Hepatic stellate cell (primary cell): ENCODE measurements at places on chromosomes 16 and 17.

DNA sequence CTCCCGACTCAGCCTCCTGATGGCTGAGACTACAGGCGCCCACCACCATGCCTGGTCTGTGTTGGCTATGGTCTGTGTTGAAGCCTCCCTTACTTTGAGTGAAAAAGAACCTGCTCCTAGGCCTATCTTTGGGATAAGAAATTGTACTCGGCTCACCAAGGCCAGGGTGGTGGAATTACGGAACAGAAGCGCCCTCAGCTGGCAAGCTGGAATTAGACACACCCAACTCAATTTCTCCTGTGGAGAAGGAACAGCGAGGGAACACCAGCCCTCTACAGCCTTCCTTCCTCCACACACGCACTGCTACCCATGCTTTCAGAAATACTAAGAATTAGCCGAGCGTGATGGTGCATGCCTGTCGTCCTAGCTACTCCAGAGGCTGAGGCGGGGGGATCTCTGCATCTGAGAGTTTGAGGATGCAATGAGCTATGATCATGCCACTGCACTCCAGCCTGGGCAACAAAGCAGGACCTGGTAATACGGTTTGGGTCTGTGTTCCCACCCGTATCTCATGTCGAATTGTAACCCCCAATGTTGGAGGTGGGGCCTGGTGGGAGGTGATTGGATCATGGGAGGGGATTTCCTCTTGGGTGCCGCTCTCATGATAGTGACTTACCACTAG is 40.1 kb upstream of the RBBP6 start:
- peak; percentile 19 for DNase-seq

DNA sequence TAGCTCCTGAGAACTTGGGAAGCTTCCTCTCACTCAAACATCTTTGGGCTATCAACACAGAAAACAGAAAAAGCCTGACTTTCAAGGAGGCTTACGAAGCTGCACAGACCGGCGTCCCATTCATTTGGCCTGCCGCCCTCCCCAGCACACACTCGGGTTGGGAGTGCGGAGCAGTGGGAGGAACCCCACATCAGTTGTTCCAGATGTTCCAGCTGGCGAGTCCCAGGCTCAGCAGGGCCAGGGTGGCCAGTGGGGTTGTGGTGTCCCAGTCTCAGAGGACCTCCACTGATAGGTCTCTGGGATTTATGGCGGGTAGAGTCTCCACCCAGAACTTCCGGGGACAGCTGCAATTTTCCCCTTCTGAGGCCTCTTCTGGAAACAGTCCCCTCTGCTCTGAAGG is 43.1 kb upstream of the DLX4 start:
- no peak for DNase-seq

GRCh38 chr17:30600830-30601494 is 123.8 kb downstream of the GOSR1 start:
- peak; percentile 53 for DNase-seq

DNA sequence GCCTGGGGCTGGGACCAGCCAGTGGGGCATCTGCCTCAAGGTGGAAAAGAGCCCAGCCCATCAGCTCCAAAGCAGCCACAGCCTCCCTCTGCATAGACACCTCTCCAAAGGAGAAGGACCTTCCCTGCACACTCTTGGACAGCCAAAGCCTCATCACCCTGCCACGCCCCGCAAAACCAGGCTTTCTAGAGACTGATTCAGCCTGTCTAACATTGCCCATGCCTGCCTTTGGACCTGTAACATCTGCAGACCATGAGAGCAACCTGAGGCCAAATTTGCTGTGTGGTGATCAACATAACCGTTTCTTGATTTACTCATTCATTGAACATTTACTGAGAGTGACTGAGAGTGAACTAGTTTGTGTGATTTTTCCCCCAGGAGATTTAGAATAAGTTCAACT is 219.7 kb upstream of the HSBP1 start:
- no peak for DNase-seq

DNA sequence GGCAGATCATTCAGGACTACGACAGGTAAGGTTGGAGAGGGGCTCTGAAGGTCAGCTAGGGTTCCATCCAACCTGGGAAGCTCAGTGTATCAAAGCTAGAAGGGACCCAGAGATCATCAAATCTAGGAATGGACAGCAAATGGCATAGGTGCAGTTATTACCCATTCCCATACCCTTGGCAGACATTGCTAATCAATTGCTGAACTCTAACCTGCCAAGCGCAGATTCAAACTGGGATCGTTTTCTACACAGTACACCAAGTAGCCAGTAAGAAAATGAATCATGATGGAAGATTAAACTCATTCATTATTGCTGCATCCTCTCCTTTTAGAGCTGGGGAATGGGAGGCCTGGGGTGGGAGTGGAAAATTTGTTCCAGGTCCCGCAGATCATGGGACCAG is 33.6 kb downstream of the CPNE2 start:
- no peak for DNase-seq

DNA sequence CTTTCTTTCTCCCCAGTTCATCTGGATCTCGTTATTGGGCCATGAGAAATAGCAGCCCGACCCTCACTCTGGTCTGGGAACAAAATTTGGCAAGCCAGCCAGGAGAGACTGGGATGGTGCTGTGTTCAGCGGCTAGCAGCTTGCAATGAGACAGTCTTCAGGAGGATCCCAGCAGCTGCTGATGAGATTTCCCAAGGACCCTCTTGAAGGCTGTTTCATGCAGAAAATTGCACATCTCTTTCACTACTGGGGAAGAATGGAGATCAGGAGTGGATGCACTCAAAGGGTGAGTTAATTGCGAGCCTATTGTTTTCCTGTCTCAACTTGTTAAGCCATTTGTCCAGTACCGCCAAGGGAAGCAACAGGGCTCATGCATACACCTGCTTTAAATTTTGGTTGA is 5.5 kb upstream of the COIL start:
- DNase-seq, result no peak

DNA sequence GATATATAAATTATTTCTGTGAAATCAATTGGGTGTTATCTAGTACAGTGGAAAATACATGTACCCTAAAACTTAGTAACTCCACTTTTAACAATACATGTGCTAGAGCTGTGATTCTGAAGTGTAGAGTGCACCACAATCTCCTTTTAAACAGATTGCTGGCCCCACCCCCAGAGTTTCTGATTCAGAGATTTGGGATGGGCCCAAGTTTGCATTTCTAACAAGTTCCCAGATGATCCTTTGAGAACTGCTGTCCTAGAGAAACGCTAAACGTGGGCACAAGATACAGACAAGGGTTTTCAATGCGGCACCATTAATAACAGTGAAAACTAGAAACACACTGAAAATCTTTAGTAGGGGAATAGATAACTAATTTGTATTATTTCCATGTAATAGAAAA is 49.2 kb downstream of the NXPH3 start:
- DNase-seq, result peak; percentile 21

- DNase-seq, result no peak
Observed at GRCh38 chr16:3075523-3075915, 10.1 kb downstream of the IL32 start.

- DNase-seq, result no peak
Observed at GRCh38 chr16:27718201-27719105, 168.5 kb downstream of the KATNIP start.

DNA sequence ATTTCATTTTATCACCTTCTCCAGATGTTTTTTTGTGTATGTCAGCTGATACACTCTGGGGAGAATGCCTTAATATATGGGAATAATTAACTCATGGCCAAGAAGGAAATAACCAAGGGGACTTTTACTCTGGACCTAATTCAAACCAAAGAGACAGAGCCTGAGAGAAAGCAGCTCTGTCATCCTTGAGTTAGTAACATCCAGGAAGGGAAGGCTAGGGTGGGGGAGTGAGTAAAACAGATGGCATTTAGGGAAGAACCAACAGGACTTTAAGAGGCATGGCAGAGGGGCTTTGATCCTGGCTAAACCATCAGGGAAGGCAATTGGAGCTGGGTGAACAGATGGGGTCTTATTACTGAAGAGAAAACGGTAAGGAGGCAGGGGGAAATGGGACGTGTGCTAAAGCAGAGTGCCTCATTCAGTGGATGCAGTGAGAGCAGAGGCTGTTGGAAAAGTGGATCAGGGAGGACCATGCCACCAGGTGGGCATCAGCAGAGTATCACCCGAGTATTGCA is 2.5 kb upstream of the SMPD3 start:
- no peak for DNase-seq

- DNase-seq, result no peak
Observed at GRCh38 chr17:69098625-69099024, 37.9 kb upstream of the ABCA9 start.
